ENCODE measurements at places on chromosomes 2 and 18.

GRCh38 chr18:49041435-49042245, 90.9 kb upstream of the SMAD7 start:
- DNase-seq, result no peak

GRCh38 chr18:59954755-59955156, 55.0 kb downstream of the PMAIP1 start:
- no peak for DNase-seq

- DNase-seq, result no peak
These were observed 86.9 kb downstream of the VSNL1 start for GRCh38 chr2:17627434-17627833.

GRCh38 chr2:237405006-237405559, 8.9 kb downstream of the COL6A3 start:
- no peak for DNase-seq

DNA sequence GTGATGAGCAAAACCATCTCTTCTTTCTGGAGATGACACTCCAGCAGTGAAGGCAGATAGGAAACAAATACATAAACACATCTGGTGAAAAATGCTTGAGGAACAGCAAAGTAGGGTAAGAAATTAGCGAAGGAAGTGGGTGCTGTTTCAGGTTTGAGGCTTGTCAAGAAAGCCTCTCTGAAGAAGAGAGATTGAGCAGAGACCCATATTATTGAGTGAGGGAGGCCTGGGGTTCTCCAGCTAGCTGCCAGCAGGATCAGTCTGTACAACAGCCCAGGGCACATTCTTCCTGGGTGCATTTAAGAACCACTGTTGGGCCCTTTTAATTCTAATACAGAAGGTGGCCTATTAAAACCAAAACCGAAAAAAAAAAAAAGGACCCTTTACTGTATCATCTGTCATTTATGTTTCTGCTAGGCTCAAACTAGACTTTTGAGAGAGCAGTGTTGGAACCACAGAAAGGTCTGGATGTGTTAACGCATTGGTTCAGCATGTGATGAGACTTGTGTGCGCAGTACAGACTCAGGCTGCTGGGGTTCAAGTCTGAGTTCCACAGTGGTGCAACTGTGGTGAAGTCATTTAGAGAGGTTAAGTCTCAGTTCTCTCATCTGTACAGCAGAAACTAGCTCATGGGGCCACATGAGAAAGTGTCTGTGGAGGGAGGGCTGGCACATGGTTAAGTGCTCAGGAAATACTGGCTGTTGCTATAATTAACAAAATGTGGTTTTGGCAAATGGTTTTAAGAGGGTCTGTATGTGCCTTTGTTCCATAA, 28.9 kb downstream of the MGAT5 start:
- peak; percentile 16 for DNase-seq

GRCh38 chr2:144686518-144687215, 166.7 kb upstream of the ZEB2 start:
- no peak for DNase-seq

DNA sequence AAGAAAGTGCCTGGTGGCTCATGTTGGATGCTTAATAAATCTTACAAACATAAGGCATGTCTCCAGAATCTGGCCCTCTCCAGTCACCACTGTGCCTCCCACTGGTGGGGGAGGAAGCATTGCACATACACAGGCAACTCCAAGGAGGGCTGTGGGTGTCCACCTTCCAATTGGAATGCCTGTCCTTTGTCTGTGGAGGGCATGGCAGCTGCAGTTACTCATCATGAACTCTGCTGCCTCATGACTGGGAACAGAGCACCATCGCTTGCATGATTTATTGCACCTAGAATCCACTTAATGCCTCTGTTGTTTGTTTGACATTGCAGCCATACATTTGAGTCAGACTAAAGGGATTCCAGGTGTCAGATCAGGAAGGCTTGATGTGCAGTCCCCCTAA, 278.9 kb downstream of the PRKCE start:
- no peak for DNase-seq

DNA sequence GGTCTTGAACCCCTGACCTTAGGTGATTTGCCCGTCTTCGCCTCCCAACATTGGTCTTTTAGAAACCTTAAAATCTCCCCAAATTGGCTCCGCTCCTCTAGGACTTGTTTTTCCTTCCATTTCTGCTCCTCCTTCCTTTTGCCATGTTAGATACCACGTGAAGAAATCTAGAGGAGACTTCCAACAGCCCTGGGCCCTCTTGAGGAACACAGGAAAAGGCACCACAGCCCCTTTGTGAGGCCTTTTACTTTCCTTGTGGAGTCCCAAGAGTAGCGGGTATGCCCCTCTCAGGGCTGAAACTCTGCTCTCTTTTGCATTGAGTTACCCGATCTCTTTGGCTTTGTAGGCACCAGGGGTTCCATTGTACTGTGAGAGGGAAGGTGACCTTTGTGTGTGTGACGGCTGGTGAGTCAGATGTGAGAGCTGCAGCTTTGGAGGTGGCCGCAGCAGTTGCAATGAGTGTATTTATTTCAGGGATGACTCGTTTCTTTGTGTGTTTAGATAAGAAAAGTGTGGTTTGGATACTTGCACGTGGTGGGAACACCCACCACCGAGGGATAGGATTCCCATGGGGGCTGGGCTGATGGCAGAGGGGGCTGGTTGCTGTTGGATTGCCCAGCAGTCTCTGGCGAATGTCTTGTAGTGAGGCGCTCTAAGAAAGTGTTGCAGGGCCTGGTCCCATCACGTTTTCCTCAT, 218.4 kb upstream of the HS6ST1 start:
- DNase-seq, result no peak

- no peak for DNase-seq
These were observed 62.0 kb upstream of the CAB39 start for GRCh38 chr2:230650585-230651137.

DNA sequence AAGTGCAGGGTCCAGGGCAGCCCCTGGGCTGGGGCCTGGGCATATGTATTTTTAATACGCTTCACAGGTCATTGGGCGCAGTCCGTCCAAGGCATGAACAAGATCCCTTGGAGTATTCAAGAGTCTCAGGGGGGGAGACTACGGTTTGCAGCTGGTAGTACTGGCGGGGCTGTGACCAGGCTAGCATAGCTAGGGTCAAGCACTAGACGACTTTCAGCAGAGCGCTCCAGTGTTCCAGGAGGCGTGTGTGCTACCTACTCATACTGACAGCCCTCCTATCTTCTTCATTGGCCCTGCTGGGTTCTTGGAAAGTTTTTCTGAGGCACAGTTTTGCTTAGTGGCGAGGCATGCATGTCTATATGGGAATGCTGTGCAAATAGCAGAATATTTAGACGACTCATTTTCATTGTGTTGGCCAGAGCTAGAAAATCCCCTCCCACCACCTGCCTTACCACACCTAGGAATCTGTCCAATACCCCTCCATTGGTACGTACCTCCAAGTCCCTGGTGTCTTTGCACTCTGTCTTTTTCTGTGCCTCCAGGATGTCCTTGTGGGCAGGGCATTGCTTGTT, 68.2 kb downstream of the GLI2 start:
- DNase-seq, result no peak

DNA sequence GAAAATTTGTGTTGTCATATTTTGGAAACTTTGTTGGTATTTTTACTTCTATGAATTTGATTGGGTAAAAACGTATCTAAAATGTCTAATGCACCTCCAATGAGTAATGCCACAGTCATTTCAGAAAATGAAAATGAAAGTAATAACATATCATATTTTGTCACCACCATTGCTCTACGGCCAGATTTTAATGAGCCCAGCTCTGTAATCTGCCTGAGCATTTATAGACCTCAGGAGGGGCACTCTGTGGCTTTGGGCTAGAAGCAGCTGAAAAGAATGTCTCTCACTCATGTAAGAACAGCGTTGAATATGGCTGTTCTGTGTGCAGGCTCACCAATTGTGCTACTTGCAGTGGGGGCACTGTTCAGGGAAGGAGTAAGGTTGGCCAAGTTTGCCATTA, 32.7 kb upstream of the ABCA12 start:
- no peak for DNase-seq

GRCh38 chr2:96146153-96146880, 1.1 kb upstream of the DUSP2 start:
- peak; percentile 83 for DNase-seq

DNA sequence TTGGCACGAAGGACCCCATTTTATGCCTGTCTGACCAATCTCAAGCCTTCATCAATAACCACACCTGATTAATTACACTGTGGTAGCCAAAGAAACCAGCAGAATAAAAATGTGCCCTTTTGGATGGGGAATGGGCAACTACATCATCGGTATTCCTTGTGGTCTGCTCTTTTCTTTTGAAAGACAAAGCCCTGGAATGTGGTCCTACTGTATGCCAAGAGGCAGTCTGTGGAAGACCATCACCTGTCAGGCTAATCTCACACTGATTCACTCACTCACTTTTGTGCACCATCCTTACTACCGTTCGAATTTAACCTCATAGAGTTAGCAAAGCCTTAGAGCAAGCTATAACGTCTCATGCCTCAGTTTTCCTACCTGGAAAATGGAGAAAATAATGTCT, 275.2 kb upstream of the LRRTM1 start:
- no peak for DNase-seq

GRCh38 chr2:174624895-174625430, 27.4 kb upstream of the WIPF1 start:
- no peak for DNase-seq

- DNase-seq, result no peak
These were observed 72.4 kb downstream of the ODC1 start for GRCh38 chr2:10375570-10376281.

- DNase-seq, result no peak
These were observed 328 bp downstream of the DTYMK start for GRCh38 chr2:241686324-241686649.

DNA sequence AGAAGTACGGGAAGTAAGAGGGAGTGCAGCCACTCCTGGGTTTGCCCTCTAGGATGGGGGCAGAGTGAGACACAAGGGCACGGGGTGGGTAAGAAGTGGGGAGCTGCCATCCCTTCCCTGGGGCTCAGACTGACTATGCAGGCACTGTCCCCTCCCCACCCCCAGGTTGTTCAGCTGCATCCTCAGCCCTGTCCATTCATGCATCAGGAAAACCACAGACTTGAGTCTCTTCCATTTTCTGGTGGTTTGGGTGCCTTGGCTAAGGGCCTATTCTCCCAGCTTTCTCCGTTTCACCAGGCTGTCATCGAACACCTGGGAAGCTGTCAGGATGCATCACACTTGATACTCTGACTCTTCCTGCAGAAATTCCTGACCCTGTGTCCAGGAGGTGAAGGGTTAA, 111.9 kb downstream of the TFCP2L1 start:
- DNase-seq, result no peak

- DNase-seq, result peak; percentile 61
These were observed 48.0 kb downstream of the BCL2L11 start for GRCh38 chr2:111168528-111169239.

- DNase-seq, result no peak
These were observed 30.3 kb downstream of the GPR75 start for GRCh38 chr2:53829273-53829979.

- no peak for DNase-seq
These were observed 26.2 kb downstream of the NCOA1 start for GRCh38 chr2:24517247-24517646.

- DNase-seq, result no peak
These were observed 21.2 kb downstream of the CYP26B1 start for GRCh38 chr2:72126186-72127100.

- no peak for DNase-seq
These were observed 492.6 kb upstream of the REG3G start for GRCh38 chr2:78532762-78533379.

- DNase-seq, result no peak
These were observed 2.8 kb downstream of the SYT4 start for GRCh38 chr18:43274526-43274925.

DNA sequence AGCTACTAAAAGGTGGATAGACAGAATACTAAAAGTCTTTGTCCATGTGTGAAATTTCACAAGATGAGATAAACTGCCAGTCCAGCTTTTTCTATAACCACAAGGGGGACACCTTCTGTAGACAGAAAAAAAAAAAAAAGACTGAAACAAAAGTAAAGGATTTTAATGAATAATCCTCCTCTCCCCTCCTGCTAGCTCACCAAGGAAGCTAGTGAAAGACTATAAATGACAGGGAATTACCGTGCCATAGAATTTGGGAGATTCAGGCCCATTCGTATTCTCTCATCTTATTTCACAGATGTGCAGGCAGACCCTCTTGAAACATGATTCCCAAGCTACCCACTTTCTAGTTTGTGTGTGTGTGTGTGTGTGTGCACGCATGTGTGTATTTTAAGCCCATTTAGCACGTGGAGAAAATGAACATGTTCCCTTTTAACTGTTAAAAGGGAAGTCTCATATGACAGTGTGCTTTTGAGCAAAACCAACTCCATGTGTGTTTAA, 36.3 kb upstream of the SLC8A1 start:
- DNase-seq, result no peak

DNA sequence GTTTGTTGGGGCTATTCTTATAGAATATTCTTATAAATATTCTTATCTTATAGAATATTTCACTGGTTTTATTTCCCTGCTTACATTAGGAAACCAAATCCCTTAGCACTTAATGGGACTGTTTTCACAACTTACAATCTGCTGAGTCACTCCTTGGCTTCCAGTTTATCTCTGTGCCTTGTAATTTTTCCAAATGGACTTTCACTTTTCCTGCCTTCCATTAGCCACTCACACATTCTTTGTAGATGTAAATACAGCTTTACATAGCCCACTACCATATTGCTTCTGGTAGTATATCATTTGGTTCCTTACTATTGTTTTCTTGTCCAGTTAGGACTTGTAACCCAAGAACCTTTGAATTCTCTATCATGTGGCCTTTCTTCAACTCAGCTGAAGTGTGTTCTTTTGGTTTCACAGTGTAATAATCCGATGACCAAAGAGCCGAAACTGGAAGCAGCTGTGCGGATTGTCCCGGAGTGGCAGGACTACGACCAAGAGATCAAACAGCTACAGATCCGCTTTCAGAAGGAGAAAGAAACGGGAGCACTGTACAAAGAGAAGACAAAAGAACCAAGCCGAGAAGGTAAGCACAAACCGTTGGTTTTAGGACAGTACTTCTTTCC, 96.1 kb downstream of the UGGT1 start:
- DNase-seq, result no peak

GRCh38 chr18:34866739-34867138, 156.6 kb downstream of the DTNA start:
- DNase-seq, result no peak

DNA sequence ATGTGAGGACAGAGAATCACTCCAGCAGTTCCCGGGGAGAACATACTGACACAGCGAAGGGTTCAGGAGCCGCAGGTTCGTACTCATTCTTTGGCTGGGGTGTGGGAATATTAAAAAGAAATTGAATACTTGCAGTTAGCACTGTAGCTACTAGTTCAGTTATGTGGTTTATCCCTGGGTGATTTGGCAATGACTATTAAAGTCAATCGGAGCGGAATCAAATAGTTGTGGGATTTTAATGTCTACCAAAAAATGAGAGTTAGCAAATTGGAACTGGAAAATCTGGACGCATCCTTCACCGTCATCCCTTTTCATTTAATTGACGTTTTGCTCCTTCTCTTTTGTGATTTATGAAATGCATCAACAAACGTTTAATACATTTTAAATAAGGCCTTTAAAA, 50.8 kb downstream of the GBX2 start:
- no peak for DNase-seq

DNA sequence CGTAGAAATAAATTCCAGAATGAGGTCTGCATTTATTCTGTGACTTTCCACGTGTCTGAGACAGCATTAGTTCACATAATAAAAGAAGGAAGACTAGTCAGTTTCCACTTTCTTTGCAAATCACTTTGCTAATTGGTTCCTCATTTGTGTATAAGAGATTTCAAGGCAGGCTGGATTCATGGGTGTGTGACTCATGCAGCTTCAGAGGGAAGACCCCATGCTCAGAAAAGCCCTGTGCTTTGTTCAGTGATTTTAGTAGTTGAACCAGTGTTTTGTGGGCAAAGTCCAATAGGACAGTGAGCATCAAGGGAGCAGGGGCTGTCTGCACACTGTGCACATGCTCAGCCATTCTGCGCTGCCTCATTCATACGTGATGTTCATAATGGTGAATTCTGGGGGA, 297.8 kb downstream of the DLGAP1 start:
- DNase-seq, result no peak

- DNase-seq, result no peak
These were observed 743.6 kb downstream of the KCNJ3 start for GRCh38 chr2:155442088-155442487.

All from activated T-helper 1 cell treated with anti-CD3 and anti-CD28 coated beads, Interleukin-12 subunit alpha, Interleukin-12 subunit beta, Interleukin-2, Interleukin-4 antibody, amounts not matched to agents 30 ng/mL and 10 ng/mL and 1 ng/mL, durations not matched to agents 14 hours and 24 hours and 36 hours (primary cell).